ENCODE measurements at places on chromosomes 1 and 21.

DNA sequence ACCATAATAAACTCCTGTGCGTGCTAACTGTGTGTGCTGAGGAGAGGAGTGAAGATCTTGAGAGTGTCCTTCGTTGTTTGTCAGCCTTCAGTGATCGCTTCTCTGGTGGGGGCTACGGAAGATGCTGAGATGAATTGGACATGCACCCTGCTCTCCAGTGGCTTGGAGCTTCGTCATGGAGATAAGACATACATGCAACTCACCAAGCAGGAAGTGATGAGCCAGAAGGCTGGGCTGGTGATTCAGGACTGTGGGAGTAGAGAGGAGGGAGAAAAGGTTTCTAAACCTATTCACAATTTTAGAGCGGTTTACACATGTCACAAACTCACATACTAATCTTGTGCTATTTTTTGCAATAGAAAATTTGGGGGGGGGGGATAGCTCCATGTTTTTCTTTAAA lies 128.9 kb upstream of the ADAR start:
- DNase-seq, result no peak

GRCh38 chr21:42357307-42357706 lies 6.5 kb upstream of the TFF2 start:
- DNase-seq, result no peak

- no peak for DNase-seq
Observed at GRCh38 chr1:59137276-59137615, 159.6 kb upstream of the FGGY start.

- no peak for DNase-seq
Observed at GRCh38 chr1:184801503-184801902, 46.8 kb upstream of the EDEM3 start.

- no peak for DNase-seq
Observed at GRCh38 chr21:46500224-46500861, 41.7 kb downstream of the DIP2A start.

- no peak for DNase-seq
Observed at GRCh38 chr1:72397786-72398185, 115.4 kb upstream of the NEGR1 start.

DNA sequence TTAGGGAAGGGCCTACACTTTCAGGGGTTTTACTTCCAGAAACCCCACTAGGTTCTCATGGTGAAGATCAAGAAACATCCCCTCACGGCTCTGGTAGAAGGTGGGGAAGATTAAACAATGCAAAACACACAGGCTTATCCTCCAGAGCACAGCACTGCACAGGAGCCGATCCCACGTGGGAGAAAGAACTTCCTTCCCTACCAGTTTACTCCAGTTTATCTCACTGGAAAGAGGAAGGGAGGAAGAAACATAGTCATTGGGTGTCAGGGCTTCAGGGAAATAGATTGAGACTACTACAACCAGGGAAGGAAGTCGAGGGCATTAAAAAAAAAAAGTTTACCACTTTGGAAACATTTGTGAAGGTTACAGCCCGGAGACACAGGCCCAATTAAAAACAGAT lies 164.4 kb downstream of the NTPCR start:
- no peak for DNase-seq

- no peak for DNase-seq
Observed at GRCh38 chr1:15132965-15133364, 20.6 kb upstream of the TMEM51 start.

GRCh38 chr1:151311589-151312331 lies 15.5 kb downstream of the PI4KB start:
- peak; percentile 21 for DNase-seq

GRCh38 chr1:244218220-244218619 lies 167.1 kb downstream of the ZBTB18 start:
- no peak for DNase-seq

DNA sequence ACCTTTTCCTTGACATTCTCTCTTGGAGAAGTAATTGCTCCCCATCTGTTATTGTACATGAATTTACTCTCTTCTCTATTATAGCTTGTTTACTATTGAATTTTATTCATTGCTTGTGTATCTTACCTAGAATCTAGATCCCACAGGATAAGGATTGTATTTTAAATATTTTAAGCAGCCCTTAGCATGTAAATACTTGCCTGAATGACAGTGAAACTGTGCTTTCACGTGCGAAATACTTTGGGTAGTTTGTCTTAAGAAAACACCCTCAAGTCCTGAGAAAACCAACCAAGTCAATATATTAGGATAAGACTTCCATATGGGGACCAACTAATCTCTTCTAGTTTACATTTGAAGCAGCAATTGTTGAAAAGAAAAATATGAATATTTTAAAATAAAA lies 15.3 kb downstream of the ARPC5 start:
- no peak for DNase-seq

GRCh38 chr1:25090707-25091422 lies 141.4 kb downstream of the SYF2 start:
- DNase-seq, result no peak

GRCh38 chr1:7810395-7810794 lies 26.3 kb downstream of the PER3 start:
- DNase-seq, result no peak

Measured in stimulated activated CD8-positive, alpha-beta memory T cell treated with anti-CD3 and anti-CD28 coated beads, Interleukin-7, amount 100 ng/mL, for 1 hour (primary cell).